Substantia nigra (tissue), 51 donors: ENCODE measurements at places on chromosomes 12 and 14.

DNA sequence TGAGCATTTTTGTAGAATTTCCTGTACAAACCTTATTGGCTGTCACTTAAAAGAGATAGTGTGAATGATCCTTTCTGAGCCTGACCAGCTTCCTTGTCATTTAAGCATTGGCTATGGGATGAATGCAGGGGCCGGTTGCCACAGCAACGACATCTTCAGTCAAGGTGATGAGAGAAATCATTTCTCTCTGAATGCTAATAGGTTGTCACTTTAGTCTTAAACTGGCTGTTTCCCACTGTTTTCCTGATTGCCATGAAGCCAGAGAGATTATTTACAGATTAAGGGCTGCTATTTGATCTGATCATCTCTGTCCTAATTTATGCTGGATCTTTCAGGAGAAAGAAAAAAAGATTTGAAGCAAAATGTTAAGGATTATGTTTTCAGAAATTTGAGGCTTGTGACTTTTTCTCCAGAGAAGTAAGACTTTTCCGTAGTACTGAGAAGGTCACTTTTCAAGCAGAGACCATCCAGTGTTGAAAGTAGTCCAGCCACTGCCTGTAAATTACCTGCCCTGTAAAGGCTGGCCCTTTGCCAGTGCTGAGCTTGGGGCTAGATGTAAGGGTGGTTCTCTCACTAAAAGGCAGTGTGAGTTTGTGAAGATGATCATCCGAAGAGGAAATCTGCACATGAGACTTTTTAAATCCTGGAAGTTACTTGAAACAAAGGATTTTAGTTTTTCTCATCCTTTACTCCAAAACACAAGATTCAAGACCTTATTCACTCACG, 235.6 kb downstream of the DACT1 start:
- no peak for DNase-seq

- no peak for DNase-seq
Observed at GRCh38 chr14:74911704-74912103, 11.4 kb downstream of the RPS6KL1 start.

- DNase-seq = peak; percentile 55
Observed at GRCh38 chr14:64465191-64465822, at the start of gene AKAP5. AKAP5 (plus strand) TSS chr14:64465499; CDS start chr14:64468395, 2,896 bp downstream.

DNA sequence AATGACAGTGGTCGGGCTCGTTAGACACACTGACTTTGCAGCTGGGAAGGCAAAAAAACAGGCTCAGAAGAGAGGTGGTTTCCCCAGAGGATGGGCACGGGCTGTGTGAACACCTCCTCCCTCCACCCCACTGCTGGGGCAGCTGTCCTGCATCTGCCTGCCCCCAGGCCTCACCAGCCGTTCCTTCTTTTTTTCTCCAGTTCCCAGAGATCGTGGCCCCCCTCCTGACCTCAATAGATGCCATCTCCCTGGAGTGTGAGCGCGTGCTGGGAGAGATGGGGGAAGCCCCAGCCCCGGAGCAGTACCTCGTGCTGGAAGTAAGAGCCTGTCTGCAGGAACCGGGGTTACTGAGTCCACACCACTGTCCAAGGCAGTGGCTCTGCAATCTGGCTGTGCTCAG, 17.4 kb downstream of the MVK start:
- DNase-seq = no peak

DNA sequence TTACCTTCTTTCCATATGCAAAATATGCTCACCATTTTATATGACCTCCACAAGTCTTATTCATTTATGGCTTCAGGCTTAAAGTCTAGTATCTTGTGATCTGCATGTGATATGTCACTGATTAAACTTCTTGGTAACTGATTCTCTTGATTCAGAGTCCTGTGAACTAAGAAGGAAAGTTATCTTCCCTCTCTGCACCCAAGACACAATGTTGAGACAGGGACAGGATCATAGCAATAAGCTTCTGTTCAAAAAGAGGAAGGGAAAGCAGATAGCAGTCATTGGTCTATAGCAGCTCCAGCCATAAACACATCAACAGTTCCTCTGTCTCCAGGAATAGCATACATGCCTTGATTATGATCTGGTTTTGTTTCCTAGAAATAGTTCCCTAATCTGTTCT, 103.1 kb downstream of the UNC79 start:
- DNase-seq = no peak
